ENCODE measurements at places on chromosomes 7 and 10. TPM values are rescaled to one million over a fixed set of nuclear protein-coding genes. Genes with fewer than 3 reads are reported as not detected.

GRCh38 chr10:56653289-56653688 lies 292.2 kb upstream of the ZWINT start:
- H3K27ac ChIP-seq: no peak overlapping the region
- H3K4me3 ChIP-seq: no peak overlapping the region
- H3K36me3 ChIP-seq: no peaks in the 10 kb centered on the region

CFAP69 gene
- 0.32 TPM for total RNA-seq

DNA sequence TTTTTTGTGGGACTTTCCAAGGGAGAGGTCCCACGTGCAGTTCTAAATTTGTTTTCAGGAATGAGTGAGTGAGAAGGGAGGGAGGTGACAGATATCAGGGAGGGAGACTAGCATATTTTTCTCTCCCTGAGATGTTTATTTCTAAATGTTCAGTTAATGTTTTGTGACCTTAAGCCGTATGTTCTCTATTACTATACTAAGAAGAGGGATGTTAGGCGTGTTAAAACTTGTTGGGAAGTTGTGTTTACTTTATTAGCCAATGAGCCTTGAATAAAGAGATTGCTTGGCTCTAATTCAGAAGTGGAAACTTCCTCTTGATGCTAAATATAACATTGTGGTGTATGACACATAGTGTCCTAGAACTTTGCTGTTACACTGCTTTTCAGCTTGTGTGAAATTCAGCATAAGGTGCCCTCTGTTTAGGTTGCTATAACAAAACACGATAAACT lies 37.3 kb downstream of the DNAH11 start:
- H3K27me3 ChIP-seq: no peaks in the 10 kb centered on the region
- H3K27ac ChIP-seq: no peak overlapping the region
- no peaks in the 10 kb centered on the region for H3K36me3 ChIP-seq
- no peak for DNase-seq
- no peaks in the 10 kb centered on the region for H3K4me1 ChIP-seq

HOGA1 gene
- total RNA-seq: not detected

DNA sequence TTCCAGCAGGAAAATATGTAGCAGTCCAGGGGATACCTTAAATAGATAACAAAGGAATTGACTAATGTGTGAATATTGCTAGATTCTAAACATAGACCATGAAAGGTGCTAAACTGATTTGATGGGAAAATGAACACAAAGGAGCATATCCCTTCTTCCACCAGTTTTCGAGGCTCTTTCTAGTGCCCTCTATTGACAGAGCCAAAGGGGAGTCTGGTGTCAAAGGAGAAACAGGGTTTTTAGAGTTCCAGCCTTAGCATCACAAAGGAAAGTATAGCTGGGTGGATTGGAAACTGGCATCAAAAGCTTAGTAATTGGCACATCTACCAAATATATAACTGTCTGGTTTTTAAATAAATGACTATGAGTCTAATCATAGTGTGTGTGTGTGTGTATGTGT lies 636.8 kb downstream of the ETV1 start:
- no peak overlapping the region for H3K27ac ChIP-seq
- H3K27me3 ChIP-seq: no peaks in the 10 kb centered on the region

GRCh38 chr10:35895331-35895730 lies 253.2 kb upstream of the FZD8 start:
- H3K4me3 ChIP-seq: no peak overlapping the region
- DNase-seq: no peak
- H3K36me3 ChIP-seq: no peaks in the 10 kb centered on the region
- no peaks in the 10 kb centered on the region for H3K4me1 ChIP-seq
- H3K27me3 ChIP-seq: no peaks in the 10 kb centered on the region
- no peak overlapping the region for H3K27ac ChIP-seq

All from Karpas-422 (cell line).